NCI-H345 (cell line): ENCODE measurements at places on chromosomes 4 and X.

DNA sequence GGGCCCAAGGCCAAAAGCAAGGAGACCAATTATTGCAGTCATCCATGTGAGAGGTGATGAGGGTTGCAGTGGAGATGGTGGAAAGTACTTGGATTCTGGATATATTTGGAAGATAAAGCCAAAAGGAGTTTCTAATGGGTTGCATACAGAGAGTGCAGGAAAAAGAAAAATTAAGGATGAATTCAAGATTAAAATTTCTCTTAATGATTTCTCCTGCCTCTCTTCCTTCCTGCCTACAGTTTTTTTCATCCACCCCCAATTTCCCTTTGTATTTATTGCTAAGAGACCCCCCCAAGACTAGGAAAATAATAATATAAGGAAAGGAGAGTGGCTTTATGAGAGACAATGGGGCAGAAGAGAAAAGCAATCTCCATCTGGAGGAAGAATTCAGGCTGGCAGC lies 8.6 kb upstream of the FGF5 start:
- DNase-seq, result no peak

DNA sequence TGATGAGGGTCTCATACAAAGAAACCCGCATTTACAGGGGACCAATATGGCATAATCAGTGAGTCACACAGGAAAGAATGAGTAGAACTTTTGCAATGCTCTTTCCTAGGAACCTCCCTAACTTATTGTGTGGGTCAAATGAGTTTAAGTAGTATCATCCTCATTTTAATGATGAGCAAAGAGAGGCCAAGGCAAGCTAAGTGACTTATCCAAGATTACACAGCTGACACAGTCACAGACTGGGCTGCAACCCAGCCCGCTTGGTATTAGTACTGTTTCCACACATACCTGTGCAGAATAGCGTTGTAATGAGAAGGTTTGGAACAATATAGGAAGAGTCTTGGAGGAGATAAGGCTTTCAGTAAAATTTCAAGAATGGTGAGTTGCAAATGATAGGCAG lies 91.0 kb upstream of the PPP1R2C start:
- DNase-seq, result no peak

DNA sequence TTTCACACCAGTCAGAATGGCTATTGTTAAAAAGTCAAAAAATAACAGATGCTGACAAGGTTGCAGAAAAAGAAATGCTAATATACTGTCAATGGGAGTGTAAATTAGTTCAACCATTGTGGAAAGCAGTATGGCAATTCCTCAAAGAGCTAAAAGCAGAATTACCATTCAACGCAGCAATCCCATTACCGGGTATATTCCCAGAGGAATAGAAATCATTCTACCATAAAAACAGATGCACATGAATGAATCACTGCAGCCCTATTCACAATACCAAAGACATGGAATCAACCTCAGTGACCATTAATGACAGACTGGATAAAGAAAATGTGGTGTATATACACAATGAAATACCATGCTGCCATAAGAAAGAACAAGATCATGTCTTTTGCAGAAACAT lies 243.0 kb downstream of the STPG2 start:
- no peak for DNase-seq

DNA sequence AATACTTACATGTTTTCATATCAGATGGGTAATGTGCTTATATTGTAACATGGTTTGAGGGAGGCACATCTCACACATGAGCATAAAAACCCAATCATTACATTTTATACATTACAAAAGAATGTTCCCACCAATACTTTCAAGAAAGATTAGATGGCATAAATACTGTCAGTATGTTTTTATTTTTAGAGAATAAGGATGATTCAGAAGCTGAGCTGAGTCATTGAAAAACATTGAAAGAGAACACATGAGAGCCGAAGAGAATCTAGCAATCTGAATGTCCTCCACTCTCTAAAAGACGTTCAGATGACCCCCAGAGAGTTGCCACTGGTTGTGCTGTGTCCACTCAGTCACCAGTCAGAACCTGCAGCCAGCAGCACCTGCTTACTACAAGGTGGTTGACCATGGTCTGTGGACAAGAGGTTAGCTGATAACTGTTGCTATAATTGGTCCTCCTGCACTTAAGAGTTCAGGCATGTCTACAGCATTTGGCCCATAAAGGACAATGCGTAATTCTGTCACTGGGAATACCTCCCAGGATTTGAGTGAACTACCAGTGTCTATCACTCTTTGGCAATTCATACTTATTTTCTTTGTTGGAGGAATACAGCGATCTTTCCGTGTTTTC lies 382.2 kb upstream of the IGFBP7 start:
- no peak for DNase-seq

DNA sequence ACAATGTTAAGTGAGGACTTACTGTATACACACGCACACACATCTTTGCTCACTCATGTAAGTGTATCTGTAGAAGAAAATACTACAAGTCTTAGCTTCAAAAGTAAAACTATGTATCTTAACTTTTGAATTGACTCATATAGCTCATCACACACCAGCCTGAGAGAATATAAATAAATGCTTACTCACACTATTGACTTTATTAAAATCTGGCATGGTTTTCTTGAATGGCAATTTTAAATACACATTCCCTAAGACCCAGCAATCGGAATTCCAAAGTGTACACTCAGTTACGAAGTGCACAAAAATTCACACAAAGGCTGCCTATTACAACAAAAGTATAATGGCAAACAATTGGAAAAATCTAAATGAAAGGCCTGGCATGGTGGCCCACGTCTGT lies 2.0 kb downstream of the ERCC6L start:
- DNase-seq, result no peak

DNA sequence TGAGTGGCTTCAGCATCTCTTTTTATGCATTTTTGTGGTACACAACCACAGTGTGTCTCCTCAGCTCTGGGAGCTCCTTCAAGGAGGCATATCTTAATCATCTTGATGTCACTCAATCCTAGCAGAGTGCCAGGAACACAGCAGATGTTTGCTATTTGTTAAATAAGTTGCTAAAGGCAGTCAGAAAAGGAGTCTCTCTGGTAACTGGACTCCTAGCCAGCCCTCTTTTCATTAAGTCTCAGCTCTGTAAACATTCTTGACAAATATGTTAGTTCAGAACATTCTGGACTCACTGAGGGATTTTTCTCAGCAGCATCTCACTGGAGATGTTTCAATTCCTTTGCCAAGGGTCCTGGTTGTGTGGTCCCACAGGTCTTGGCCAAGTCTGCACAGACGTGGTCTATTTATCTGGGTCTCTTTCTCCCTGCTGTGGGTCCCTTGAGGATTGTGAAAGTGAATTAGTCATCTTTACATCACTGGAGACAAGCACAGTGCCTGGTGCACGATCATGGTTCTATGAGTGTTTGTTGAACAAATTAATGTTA lies 20.3 kb upstream of the FAM9C start:
- no peak for DNase-seq

DNA sequence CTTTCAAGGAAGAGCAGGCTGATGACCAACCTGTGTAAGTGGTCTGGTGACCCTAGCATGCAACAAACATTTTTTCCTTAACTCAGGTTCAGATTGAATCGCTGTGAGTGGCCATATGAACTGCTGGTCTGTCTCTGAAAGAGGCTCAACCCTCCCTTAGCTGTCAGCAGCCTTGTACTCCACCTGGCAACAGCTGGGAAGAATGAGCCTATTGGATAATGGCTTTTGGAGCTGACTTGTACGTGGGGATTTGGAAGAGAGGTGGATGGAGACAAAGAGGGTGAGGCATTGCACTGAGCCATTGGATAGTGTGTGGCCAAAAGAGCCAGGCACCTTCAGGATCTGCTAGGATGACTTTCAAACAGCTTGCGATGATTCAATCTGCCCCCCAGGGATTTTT lies 35.7 kb upstream of the BMP15 start:
- no peak for DNase-seq

DNA sequence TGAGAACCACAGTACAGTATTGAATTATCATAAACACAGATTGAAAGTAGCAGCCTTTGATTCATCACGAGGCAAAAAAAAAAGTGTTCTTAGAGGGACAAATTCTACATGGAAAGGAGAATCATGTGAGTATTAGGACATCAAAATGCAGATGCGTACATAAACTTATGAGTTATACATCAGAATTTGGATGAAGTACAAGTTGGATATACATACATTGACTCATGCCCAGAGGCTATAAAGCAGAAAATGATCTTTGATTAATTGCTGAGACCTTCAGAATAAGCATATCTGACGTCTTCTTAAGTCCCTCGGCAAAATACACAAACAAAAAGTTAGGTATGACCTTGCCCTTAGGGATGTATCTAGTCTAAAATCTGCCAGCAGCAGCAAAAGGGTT lies 206.4 kb downstream of the LDB2 start:
- DNase-seq, result no peak
